ENCODE measurements at places on chromosomes 11 and 22.

GRCh38 chr22:28413612-28414399 lies 265.8 kb downstream of the TTC28 start:
- DNase-seq, result no peak

DNA sequence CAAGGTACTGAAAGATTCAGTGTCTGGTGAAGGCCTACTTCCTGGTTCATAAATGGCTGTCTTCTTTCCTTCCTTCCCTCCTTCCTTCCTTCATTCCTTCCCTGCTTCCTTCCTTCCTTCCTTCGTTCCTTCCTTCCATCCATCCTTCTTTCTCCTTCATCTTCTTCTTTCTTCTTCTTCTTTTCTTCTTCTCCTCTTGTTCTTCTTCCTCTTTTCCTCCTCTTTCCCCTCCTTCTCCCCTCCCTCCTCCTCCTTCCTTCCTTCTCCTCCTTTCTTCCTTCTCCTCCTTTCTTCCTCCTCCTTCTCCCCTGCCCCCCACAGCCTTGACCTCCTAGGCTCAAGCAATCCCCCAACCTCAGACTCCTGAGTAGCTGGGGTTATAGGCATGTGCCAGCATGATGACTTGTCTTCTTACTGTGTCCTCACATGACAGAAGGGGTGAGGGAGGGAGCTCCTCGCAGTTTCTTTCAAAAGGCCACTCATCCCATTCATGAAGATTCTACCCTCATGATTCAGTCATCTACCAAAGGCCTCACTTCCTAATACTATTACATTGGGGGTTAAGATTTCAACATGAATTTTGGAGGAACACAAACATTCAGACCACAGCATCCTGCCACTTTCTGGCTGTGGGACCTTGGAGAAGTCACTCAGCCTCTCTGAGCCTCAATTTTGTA lies 22.6 kb upstream of the CCDC134 start:
- DNase-seq, result no peak

- no peak for DNase-seq
These were observed 11.8 kb downstream of the DGCR8 start for GRCh38 chr22:20091690-20092476.

DNA sequence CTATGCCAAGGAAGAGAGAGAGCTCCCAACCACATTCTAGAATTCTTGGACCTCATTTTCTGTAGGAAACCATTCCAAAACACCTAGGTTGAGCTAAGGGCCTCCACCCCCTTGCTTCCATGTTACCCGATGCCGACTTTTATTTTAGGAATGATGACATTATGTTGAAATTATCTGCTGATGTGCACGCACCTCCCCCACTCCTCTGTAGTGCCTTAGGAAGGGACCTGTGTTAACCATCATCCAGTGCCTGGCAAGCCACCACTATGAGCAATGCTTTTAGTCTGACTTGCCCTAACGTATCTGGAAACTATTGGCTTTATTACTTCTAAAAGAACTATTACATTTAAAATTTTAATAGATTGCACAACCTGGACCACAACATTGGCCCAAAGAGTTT lies 42.1 kb downstream of the NCAPD3 start:
- DNase-seq, result no peak

GRCh38 chr22:46500201-46500600 lies 37.2 kb downstream of the CELSR1 start:
- DNase-seq, result no peak

DNA sequence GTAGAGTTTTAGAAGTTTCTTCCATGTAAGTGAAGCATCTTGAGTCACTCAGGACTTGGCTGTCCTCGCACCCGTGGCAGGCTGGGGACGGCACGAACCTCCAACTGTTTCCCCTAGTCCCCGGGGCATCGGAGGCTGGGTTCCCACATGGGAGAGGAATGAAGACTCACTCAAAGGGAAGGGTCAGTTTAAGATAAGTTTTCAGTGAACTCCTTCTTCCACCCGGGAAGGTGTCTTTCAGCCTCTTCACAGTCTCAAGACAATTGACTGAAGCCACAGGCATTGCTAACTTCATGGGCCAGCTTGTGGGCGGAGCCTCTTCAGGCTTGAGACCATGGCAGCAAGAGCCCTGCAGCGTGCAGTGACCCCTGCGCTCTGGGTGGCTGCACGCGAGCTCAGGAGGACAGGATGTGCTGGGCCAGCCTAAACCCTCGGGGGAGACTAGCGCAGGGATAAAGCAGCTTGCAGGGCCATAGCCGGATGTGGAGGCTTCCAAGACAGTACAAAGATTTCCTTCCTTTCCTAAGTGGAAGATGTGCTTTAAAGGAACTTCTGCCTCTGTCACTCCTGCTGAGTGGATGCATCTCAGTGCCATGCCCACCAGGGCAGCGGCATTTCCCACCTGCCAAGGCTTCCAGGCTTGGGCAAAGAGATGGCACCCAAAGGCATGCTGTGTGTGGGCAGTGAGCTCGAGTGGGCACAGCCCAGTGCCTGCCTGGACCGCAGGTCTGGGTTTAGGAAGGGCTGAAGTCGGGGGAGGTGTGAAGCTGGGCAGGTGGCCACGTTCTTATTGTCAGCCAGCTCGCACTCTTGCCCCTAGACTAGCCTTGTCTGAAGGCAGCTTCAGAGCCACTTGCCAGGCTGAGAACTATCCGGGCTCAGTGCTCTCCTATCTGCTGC lies 32.9 kb downstream of the PPIL2 start:
- no peak for DNase-seq

DNA sequence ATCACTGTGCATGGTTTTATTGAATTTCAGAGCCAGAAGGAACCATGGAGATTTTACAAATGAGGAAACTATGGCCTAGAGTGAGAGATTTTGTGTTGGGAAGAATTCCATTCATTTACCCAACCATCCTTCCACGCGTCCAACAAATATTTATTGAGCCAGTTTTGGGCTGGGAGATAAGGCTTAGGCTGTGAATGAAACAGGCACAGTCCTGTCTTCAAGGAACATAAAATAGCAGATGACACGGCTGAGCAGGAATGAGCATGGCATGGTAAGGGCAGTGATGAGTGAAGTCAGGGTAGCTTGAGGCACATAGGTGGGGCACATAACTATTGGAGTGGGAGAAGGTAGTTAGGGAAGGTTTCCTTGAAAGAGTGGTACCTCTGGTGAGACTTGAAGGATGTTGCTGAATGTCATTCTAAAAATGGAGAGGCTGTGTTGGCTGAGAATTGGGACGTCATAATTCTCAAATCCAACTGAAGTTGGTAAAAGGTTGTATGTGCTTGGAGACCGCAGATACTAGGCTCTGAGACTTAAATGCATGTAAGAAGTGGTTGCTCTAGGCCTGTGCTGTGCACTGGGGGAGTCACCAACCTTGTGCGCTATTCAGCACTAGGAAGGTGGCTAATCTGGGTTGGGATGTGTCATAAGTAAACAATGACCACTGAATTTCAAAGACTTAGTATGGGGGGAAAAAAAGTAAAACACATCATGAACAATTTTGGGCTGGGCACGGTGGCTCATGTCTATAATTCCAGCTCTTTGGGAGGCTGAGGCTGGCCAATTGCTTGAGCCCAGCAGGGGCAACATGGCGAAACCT lies 51.9 kb downstream of the TEAD1 start:
- peak; percentile 31 for DNase-seq

DNA sequence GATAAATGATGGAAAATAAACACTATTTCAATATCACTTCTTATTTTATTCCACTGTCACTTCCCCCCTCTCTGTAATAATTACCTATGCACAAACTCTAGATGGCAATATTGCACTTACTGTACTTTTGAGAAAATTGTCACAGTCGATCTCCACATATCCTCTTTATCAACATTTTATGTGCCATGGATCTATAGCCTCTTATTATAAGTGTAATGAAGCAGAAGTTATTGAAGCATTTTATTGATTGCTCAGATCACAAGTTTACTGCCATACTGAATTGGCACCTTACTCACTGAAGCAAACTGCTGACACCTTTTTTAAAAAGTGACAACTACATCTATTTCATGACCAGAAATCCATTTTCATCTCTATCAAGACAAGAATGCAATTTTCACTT lies 133.4 kb downstream of the DCDC1 start:
- DNase-seq, result no peak

- DNase-seq, result no peak
These were observed 46.2 kb downstream of the FAM83F start for GRCh38 chr22:40040927-40041326.

GRCh38 chr11:64448599-64449380 lies 89.8 kb downstream of the RPS6KA4 start:
- DNase-seq, result peak; percentile 87

GRCh38 chr11:1827095-1827813 lies 7.5 kb upstream of the SYT8 start:
- DNase-seq, result peak; percentile 41

GRCh38 chr11:112780351-112781087 lies 180.7 kb upstream of the NCAM1 start:
- no peak for DNase-seq

GRCh38 chr11:1767399-1768140 lies 3.8 kb upstream of the CTSD start:
- no peak for DNase-seq

- DNase-seq, result no peak
These were observed 16.1 kb downstream of the CPT1A start for GRCh38 chr11:68825571-68825970.

- DNase-seq, result no peak
These were observed 24.3 kb downstream of the GLYATL1 start for GRCh38 chr11:58963551-58964104.

- peak; percentile 73 for DNase-seq
These were observed at the start of gene SGSM1 for GRCh38 chr22:24805790-24806662. SGSM1 (plus strand) TSS chr22:24806211; CDS start chr22:24806326, 115 bp downstream.

DNA sequence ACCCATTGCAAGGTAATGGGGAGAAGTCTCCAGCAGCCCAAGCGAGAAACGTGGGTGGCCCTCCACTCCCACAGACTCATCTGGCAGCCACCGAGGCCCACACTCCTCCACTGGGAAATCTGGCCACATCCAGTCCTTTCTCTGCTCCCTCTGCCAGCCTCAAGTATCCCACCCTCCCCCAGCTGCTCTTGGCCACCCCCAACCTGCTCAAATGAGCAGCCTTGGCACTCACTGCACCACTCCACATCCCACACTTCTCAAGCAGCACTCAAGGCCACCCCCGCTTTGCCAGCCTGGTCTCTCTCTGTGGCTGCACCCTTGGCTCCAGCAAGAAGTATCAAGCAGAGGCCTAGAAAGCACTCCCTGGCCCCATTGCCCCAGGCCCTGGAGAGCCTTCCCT lies 28.2 kb downstream of the SLC22A12 start:
- DNase-seq, result no peak

All from A549 (cell line).